MG63 (cell line): ENCODE measurements at places on chromosomes 1 and 21.
A peak's percentile ranks its signal among the peaks of the same experiment; 100 is the strongest.

GRCh38 chr21:14616380-14617039 is 70.4 kb upstream of the SAMSN1 start:
- no peak for DNase-seq

GRCh38 chr1:237396426-237396825 is 354.4 kb downstream of the RYR2 start:
- no peak for DNase-seq

DNA sequence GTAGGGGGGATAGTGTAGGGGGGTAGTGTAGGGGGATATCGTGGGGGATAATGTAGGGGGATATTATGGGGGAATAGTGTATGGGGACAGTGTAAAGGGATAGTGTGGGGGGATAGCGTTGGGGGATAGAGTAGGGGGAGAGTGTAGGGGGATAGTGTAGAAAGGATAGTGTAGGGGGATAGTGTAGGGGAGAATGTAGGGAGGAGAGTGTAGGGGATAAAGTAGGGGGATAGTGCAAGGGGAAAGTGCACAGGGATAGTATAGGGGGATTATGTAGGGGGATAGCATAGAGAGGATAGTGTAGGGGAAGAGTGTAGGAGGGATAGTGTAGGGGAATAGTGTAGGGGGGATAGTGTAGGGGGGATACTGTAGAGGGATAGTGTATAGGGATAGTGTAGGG is 12.3 kb upstream of the ARF1 start:
- no peak for DNase-seq

GRCh38 chr1:10829965-10830515 is 33.6 kb upstream of the CASZ1 start:
- DNase-seq = no peak

DNA sequence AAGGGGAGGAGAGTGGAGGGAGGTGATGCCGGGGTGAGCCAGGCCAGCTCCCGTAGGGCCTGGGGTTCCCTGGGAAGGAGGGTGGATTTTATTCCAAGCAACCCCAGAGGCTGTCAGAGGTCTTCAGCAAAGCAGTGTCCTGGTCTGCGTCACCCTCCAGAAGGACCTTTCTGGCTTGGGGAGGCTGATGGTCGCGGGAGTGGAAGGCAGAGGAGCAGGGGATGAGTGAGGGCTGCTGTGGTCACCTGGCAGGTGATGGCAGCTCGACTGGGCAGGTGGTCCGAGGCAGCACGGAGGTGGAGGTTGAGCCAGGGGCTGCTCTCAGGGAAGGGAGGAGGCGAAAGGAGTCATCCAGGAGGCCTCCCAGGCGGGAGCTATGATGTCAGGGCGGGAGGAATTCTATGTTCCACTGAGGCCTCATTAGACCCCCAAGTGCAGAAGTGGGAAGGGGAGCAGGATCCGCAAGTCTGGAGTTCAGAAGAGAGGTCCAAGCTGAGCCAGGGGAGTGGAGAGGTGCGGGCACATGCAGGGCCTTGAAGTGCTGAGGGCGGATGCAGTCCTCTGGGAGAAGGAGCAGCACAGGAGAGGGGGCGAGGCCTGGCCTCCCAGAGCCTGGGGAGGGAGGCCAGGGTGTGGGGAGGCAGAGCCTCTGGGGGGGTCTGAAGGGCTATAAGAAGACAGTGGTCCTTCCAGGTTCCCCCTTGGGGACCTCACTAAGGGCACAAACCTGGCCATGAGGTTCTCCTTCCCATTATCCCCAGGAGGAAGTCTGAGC is 33.3 kb downstream of the BMP8A start:
- DNase-seq = no peak

DNA sequence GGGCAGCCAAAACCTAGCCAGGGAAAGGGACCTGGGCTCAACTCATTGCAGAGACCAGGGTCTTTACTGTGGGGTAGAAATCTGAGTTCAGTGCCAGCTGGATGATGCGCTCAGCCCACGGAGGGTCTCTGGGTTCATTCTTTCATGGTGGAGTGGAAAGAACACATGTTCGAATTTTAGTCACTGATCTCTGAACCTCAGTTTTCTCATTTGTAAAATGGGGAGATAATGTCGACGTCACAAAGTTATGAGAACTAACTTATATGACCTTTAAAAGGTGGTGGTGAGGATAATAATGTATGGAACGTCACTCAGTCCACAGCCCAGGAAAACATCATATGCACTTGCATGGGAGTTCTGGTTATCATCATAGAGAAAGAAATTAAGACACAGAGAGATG is 1.2 kb upstream of the TAL1 start:
- no peak for DNase-seq

GRCh38 chr1:112557385-112557784 is 48.6 kb downstream of the WNT2B start:
- no peak for DNase-seq

GRCh38 chr1:49229555-49229954 is 452.9 kb upstream of the BEND5 start:
- DNase-seq = peak; percentile 6

DNA sequence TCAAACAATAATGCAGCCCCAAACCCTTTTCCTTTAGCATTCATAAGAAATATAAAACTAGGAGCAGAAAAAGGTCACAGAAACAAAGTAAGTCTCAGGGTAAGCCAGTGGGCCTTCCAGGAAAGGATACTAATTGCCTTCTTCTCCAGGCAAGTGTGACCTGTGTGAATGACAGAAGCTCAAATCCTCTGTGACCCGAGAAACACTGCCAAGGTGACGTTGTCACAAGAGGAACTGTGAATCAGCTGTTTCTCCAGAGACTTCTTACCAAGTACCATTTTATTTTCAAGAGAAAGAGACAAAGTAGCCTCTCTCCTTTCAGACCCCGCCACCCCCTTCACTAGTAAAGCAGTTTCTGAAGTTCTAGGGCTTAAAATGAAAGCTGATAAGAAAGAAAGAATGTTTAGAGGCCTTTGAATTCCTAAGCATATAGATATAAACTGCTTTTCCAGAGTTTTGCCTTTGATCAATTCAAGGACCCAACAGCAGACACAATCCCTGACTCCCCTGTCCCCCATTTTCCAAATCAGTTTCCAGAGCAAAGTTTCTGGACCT is 155.6 kb downstream of the NUF2 start:
- DNase-seq = no peak

GRCh38 chr1:4460052-4460451 is 194.4 kb upstream of the AJAP1 start:
- DNase-seq = no peak

DNA sequence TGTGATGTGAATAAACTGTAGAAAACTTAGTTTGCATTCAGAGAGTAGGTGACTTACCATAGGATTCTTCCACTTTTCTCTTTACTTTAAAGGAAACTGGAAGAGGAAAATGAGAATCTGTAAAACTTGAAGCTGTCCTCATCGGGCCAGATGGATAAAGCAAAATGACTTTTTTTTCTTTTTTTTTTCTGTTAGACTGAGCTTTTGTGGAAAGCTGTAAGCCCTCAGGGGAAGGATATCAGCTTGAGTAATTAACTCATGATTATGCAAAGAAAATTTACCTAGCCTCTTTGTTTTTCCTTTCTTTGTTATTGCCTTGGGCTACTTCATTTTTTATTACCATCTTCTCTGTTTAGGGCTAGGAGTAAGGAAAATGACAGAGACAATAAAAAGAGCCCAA is 53.4 kb downstream of the DPH5 start:
- DNase-seq = no peak

GRCh38 chr1:207073906-207074820 is 14.5 kb upstream of the C4BPB start:
- DNase-seq = no peak

DNA sequence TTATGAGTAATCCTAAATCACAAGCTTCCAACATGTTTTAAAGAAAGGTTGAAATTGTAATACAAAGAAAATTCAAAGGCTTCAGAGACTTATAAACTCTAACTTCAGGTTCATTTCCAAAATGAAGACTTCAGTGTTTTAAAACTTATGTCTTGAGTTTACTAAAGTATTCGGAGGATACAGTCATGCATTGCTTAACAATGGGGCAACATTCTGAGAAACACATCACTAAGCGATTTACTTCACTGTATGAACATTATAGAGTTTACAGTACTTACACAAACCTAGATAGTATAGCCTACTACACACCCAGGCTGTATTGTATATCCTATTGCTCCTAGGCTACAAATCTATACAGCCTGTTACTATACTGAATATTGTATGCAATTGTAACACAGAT is 38.3 kb downstream of the CEP170 start:
- DNase-seq = no peak

- no peak for DNase-seq
Measured at GRCh38 chr1:41882486-41882885, 36.2 kb downstream of the HIVEP3 start.

GRCh38 chr21:45572783-45573451 is 30.7 kb upstream of the SLC19A1 start:
- DNase-seq = no peak

DNA sequence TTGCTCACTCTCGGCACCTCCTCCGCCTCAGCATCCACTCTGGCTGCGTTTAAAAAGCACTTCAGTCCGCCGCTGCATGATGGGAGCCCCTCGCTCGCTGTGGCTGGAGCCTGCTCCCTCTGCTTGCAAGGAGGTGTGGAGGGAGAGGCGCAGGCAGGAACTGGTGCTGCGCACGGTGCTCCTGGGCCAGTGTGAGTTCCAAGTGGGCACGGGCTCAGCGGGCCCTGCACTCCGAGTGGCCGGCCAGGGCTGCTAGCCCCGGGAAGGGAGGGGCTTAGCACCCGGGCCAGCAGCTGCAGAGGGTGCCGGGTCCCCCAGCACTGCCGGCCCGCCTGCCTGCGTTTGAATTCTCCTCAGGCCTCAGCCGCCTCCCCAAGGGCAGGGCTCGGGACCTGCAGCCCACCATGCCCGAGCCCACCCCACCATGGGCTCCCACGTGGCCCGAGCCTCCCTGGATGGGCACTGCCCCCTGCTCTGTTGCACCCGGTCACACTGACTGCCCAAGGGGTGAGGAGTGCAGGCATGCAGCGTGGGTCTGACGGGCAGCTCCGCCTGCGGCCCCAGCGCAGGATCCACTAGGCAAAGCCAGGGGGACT is 1599.5 kb downstream of the NCAM2 start:
- DNase-seq = no peak

DNA sequence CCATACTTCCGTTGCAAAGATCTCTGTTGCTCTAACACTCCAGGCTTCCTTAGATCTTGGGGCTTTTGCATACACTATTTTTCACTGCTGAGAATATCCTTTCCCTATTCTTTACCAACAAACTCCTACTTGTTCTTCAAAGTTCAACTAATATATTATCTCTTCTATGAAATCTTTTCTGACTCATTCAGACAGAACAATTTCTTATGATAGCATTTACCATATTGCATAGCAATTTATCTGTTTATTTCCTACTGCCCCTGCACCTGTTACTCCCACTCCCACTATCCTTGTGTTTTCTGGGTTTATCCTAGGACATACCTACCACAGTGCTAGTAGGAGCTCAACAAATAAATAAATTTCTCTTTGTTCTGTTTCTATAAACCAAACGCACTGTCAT is 11.0 kb downstream of the GADD45A start:
- no peak for DNase-seq
